SJSA1 (cell line): ENCODE measurements at places on chromosomes 6 and 20.

- DNase-seq: no peak
Measured at GRCh38 chr6:8750627-8751026, 315.3 kb upstream of the SLC35B3 start.

GRCh38 chr20:42749556-42749955 lies 440.1 kb downstream of the PTPRT start:
- no peak for DNase-seq

DNA sequence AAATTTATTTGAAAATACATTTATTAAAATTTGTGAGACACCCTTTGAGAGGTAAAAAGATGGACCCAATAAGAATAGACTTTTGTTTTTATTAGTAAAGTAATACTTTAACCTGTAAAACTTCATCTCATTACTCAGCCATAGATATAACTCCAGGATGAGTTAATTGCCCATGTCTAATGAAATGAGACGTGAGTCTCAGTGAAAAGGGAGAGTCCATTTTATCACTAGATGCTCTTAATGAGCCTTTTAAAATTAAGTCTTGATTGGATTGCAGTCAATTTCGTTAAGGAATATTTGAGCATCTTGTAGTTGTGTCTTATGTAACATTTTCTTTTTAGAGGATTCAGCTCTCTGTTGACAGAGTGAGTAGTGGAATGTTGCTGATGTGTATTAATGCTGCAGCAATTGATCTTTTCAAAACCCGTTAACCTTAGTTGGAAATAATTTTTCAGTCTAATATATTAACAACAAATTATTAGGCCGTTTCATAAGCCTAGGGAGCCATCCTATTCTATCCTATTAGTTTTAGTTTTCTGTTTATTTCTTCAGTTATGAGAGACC lies 77.3 kb downstream of the QKI start:
- DNase-seq: no peak

- no peak for DNase-seq
Measured at GRCh38 chr20:19620446-19620845, 137.6 kb upstream of the RIN2 start.

DNA sequence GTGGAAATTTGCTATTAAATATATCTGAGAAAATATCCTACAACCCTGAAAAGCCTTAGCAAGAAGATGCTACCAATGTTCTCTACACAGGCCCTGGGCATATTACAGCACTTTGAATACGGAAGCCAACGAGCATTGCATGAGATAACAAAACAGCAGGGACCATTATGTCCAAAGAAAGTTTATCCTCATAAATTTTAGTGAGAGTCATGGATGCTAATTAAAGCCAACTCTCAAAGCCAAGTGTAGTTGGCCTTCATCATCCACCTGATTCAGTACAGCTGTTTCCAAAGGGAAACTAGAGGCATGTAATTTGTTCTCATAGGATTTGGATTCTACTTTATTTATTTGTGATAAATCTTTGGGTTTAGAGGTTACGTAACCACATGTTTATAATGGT lies 564.8 kb downstream of the RFPL4B start:
- no peak for DNase-seq

GRCh38 chr6:157717340-157717748 lies 105.7 kb upstream of the SNX9 start:
- no peak for DNase-seq

DNA sequence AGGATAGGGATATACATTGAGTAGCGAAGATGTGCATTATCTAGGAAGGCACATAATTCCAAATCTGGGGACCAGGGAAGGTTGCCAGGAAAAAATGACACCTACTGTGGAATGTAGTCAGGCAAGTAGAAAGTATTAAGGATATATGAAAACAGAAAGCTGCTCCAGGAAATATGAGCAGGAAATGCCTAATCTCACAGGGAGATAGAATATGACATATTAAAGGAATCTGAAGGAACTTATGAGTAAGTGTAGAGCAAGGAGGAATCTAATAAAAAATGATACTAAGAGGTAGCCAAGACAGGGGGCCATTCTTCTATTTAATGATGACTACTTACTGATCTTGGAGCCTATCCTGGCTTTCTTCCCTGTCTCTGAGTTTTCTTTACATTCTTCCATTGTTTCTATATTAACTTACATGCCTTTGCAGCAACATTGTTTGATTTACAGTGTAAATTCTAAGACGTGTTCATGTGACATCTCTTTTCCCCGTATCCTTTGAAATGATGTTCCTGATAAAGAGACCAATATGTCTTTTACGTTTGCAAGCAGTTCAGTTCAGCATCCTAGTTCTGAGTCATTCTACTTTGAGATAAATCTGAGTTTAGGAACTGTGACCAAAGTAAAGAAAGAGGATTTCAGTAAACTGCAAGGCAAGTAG lies 58.6 kb downstream of the TINAG start:
- no peak for DNase-seq

DNA sequence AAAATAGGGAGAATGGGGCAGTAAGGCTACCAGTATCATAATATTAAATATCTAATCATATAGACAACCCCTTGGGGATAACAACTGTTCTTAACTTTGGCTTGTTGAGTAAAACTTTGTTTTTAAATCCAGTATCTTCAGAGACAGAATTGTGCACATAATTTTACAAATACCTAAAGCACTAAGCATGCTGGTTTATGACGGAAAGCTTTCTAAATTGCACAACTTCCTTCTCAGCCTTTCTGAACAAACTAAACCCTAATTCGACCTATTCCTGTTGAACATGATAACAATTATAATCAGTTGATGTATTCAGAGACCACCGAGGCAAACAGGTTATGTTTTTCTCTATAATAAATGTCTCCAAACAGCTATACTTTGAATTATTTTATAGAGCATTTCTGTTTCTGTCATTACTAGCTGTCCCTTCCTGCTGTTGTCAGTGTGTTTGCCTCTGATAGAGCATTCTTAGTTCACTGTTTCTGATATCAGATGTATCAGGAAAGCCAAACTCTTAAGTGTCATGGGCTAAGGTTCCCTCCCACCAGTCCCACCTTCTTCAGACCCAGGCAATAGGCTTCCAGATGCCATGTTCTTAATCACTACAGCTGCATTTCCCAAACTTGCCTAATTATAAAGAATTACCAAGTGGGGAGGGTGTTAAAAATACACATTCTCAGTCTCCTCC lies 8.7 kb downstream of the ZHX3 start:
- no peak for DNase-seq

DNA sequence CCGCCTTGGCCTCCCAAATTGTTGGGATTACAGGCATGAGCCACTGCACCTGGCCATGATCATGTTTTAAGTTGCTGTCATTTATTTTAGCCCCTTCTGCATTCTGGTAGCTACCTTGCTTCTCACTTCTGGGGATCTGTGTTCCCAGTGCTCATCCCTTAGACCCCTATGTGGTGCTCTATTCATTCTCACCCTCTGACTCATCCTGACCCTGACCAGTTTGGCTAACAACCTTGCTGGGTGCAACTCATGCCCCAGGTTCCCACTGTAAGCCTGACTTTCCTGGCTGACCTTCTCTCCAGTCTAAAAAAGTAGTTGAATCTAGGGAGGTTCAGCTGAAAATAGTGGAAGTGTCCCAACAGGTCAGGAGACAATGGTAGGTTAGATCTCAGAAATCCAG lies 47.4 kb downstream of the NOX3 start:
- no peak for DNase-seq

GRCh38 chr6:25697537-25698340 lies 45.7 kb downstream of the SCGN start:
- no peak for DNase-seq

- DNase-seq: no peak
Measured at GRCh38 chr6:12472601-12473038, 182.5 kb downstream of the EDN1 start.

GRCh38 chr6:132479131-132479530 lies 33.8 kb downstream of the STX7 start:
- DNase-seq: no peak

GRCh38 chr6:84876723-84877514 lies 112.5 kb upstream of the TBX18 start:
- DNase-seq: no peak

- DNase-seq: no peak
Measured at GRCh38 chr6:53029761-53030160, 34.7 kb upstream of the GSTA4 start.

DNA sequence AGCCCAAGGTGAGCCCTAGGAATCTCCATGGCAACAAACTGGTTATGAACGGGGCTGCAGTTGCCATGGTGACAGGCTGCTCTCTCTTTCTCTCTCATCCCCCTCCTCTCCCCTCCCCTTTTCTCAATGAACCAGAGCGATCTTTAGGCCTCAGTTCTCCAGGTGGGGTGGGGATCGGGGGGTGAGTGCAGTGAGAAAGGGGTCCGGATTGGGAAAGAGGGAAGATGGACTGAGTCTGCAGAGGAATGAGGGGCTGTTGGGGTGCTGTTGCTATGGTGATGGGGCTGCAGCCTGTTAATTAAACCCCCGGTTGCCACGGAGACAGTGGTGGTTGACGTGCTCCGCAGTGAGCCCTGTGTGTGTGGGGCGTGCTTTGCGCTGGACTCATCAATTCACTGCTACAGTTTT lies 3.6 kb upstream of the SLC12A5 start:
- DNase-seq: no peak

- no peak for DNase-seq
Measured at GRCh38 chr6:61949971-61950370, 336.1 kb downstream of the KHDRBS2 start.

GRCh38 chr20:39045676-39046075 lies 83.5 kb downstream of the DHX35 start:
- DNase-seq: no peak

- no peak for DNase-seq
Measured at GRCh38 chr20:10366898-10367692, 66.9 kb downstream of the MKKS start.

DNA sequence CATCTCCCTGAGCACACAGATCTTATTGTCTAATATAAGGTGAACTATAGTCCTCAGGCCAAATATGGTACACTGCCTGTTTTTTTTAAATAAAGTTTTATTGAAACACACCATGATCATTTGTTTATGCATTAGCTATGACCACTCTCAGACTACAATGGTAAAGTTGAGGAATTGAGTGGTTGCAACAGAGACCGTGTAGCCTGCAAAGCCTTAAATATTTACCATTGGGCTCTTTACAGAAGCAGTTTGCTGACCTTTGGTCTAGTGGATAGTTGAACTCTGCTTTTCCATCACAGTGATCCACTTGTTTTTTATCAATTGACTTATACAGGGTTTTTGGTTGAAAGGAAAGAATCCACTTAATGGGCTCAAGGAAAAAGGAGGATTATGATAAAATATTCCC lies 27.3 kb upstream of the METTL24 start:
- DNase-seq: no peak

GRCh38 chr6:129679275-129679674 lies 30.7 kb downstream of the ARHGAP18 start:
- no peak for DNase-seq
